ENCODE measurements at places on chromosomes 16 and 17.

DNA sequence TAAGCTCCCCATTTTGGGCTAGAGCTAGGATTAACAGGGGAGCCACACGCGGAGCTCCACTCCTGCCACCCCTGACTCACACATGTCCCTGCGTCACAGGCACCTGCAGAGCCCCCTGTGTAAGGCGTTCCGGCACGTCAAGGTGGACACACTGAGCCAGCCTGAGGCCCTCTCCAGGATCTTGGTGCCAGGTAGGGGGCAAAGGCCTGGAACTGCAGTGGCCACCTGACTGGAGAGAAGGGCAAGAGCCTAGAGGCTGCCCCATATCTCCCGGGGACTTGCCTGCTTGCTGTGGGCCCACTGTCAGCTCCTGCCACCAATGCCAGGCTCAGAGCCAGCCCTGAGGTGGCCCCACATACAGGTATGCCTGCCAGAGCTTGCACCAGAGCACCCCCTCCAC is 33.7 kb downstream of the NECAB2 start:
- DNase-seq: no peak

DNA sequence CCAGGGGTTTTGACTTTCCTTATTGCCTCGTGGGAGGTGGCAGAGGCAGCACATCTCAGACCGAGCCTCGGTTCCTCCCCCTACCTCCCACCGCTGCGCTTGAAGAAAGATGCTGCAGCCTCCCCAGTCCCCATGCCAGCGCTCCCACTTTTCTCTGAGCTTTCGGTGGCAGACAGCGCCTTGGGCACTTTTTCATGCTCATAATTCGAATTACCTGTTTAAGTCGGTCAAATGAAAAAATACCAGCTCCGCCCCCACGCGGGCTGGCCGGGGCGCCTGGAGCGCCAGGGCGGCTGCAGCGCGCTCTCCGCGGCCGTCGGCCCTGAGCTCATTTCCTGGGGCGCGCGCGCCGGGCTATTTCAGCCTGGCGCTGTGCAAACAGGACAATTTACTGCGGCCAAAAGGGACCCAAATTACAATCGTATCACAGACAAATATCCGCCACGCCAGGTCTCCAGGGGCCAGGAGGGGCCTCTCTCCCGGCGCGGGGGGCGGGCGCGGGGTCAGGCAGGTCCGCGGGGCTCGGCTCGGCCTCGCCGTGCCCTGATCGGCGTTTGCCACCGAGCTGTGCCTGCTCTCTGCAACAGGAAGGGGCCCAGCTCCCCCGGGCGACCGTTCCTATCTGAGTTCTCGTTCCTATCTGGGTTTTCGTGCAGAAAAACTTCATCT is 45.0 kb downstream of the SOST start:
- DNase-seq: no peak

DNA sequence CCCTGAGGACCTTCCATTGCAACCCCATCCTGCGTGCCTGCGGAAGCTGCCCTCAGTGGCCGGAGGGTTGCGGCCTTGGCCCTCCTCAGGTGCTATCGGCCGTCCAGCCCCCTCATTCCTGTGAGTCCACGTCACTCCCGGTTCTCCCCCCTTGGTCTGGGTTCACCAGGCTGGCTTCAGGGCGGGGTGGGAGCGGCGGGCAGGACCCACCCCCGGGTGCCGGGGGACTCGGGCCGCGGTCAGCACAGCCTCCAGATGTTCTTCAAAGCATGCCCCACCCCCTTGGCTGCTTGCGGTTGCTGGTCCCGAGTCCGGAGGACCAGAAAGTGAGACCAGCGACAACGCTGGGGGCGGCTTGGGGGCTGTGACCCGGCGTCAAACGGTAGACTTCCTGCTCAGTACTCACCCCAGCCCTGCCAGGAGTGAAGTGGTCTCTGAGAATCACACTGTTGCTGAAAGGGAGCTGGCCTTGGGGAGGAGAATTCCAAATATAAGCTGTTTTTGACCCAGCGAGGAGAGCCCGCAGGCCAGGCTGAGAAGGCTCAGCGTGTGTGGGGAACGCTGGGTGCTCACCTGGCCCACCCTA is 4.5 kb downstream of the ZNF469 start:
- DNase-seq: no peak

DNA sequence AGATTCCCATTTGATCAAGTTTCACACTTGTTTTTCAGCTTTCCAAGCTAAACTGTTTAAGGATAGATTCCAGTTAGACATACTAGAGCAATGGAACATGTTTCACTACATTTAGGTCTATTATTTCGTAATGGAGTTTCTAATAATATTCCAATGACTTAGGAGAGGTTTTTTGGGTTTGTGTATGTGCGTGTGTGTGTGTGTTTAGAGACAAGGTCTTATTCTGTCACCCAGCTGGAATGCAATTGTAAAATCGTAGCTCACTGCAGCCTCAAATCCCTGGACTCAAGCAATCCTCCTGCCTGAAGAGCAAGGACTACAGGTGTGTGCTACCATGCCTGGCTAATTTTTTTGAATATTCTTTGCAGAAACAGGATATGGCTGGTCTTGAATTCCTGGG is 426.3 kb downstream of the ZFHX3 start:
- DNase-seq: no peak

- no peak for DNase-seq
These were observed 4.8 kb downstream of the RABEP1 start for GRCh38 chr17:5286846-5287245.

All from amniotic stem cell (primary cell).